Stimulated activated CD4-positive, alpha-beta T cell treated with anti-CD3 and anti-CD28 coated beads, TNF-alpha, amount 100 ng/mL, for 24 hours (primary cell): ENCODE measurements at places on chromosomes 4 and X.

DNA sequence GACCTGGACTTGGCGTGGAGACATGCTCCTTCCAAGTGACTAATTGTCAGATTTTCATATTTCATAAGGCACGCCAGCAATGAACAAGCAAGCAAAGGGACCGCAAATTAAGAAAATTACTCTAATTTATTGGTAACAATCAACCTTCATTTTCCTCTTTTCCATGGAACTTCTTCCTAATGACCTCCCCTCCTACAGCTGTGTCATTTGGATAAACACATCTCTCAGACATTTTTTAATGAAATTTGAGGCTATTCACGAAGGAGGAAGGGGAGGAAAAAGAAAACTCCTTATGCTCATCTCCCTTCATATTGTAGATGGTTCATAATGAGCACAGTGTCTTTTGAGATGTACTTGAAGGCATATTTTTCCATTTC is 38.6 kb upstream of the TLR3 start:
- no peak for DNase-seq

- no peak for DNase-seq
These were observed 472.0 kb downstream of the IQCM start for GRCh38 chr4:149343614-149344013.

DNA sequence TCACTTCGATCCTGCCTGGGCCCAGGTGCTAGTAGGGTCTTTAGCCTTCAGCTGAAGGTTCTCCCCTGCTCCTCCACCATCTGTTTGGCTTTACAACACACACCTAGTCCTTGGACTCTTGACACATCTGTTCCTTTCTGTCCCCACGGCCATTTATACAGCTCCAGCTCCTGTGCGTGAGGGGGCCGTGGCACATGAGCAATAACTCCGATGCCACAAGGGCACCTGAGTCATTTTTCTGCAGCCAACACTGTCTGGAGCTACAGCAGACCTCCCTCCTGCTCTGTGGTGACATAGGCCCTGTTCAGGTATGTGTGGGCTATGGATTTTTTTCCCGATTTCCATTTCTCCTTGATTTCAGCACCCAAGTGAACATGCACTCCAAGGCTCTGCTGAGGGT is 44.7 kb upstream of the BCOR start:
- no peak for DNase-seq

- DNase-seq, result no peak
These were observed 165.8 kb downstream of the GASK1B start for GRCh38 chr4:158006990-158007389.

DNA sequence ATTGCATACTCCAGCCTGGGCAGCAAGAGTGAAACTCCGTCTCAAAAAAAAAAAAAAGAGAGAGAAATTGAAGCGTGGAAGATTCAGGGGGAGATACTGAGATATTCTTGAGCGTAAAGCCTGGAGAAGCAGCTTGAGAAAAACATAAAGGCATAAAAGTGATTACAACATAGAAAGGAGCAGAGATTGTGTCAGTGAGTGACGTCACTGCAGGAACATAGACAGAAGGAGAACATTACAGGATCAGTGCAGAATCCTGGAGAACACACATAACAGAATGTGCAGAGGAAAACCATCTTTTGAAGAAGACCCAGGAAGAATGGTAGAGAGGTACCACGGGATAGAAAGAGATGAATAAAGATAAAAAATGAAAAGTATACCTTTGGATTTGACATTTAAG is 147.0 kb downstream of the APBB2 start:
- no peak for DNase-seq

- no peak for DNase-seq
These were observed 21.9 kb downstream of the HNRNPH2 start for GRCh38 chrX:101429934-101430333.

- DNase-seq, result no peak
These were observed 103.4 kb upstream of the PJA1 start for GRCh38 chrX:69268611-69269010.

GRCh38 chr4:113004655-113005054 is 44.8 kb upstream of the ANK2 start:
- no peak for DNase-seq

GRCh38 chr4:114226179-114226578 is 246.7 kb upstream of the ARSJ start:
- no peak for DNase-seq

GRCh38 chr4:6892909-6893202 is 16.8 kb upstream of the TBC1D14 start:
- DNase-seq, result no peak

DNA sequence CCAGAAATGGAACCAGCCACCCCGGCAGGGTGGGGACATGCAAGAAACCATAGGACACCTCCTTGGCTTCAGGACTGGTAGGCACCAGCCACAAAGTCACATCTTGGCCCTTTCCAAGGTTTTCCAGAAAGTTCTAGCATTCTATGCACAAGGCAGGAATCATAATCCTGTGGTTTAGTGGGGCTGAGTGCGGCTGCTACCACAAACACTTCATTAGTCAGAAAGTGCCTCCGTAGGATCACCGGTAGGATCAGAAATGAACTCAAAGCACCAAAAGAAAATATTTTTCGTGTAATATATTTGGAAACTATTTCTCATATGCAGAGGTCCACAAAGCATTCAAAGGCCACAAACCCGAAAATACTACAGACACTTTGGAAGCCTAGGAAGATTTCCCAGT is 191.7 kb downstream of the PTTG2 start:
- DNase-seq, result no peak

DNA sequence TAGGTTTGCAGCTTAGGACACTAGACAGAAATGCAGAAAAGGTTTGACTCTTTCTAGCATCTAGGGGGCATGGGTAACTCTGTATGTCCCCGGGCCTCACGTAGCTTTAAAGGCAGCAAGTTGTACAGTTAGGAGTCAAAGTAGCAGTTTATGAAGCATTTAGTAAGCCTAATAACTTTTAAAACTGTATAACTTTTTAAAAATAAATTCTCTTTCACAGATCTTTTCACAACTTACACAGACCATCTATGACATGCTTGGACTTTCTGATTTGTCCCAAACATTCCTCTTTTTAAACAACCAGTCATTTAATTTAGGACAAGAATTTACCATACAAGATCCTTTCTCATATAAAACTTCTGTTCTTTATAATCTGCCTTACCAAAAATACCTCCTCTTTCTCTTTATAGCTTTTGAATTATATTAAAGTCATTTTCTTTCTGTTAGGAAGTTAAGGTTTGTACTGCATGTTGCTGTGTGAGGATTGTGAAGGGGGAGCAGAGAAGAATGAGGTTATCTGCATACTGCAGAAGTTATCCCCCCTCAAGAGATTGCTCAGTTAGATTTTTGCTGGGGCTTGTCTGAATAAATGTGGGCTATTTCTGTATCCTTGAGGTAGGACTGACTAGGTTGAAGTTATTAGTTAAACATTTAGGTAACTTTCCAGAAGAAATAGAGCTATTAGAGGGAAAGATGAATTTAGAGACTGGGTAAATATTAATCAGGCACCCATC is 94.3 kb downstream of the CPE start:
- DNase-seq, result no peak

- DNase-seq, result no peak
These were observed 84.5 kb upstream of the MAML3 start for GRCh38 chr4:140238351-140239056.

DNA sequence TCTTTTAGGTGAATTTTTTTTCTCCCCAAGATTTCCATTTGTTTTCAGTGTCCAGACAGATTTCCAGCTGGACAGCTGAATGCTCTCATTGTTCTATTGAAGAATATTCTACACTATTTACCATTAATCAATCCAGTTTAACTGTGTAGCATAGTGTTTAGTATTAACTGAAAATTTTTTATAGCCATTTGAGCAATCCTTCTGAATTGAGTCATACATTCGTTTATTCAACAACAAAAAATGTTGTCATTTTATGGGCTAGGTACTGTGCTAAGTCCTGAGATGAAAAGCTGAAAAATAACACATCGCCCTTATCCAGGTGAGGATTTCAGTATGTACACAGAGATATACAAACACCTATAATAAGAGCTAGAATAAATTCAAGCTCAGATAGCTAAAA is 223.3 kb downstream of the COL25A1 start:
- DNase-seq, result no peak

DNA sequence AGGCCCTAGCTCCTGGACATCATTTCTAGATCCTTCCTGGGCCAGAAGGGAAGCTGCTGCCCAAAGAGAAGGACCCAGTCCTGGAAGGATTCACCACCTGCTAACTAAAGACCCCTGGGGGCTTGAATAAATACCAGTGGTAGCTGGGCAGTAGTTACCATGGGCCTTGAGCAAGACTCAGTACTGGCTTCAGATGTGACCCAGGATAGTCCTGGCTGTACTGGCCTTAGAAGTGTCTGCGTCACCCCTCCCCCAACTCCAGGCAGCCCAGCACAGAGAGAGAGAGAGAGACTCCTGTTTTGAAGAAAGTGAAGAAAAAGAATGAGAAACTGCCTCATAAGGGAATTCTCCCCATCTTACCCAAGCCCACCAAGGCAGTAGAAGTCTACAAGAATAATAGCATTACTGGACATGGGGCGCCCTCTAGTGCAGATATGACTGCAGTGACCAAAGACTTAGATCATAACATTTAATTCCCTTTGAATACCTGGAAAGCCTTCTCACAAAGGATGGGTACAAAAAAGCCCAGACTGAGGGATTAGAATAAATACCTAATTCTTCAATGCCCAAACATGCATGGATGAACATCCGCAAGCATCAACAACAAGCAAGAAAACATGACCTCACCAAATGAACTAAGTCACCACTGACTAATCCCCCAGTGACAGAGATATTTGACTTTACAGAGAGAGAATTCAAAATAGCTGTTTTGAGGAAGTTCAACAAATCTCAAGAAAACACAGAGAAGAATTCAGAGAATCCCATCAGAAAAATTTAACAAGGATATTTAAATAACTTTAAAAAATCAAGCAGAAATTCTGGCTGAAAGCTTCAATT is 171.8 kb downstream of the HNRNPD start:
- no peak for DNase-seq

- no peak for DNase-seq
These were observed 97.9 kb downstream of the COX18 start for GRCh38 chr4:72971572-72971971.

DNA sequence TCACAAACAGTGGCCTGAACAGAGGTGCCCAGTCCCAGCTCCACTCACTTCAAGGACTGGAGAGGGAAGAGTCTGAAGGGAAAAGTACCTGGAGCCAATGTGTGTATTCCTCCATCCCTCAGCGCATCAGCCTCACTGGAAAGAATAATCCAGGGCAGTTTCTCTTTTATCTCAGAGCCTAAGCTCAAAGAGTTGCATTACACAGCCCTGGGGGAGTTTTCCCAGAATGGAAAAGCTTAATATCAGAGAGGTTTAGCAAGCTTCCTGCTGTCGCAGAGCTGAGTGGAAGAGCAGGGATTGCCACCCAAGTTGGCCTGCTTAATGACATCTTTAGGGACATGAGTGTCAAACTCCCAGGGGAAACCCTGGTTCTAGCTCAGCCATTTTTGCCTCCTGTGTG is 80.4 kb upstream of the MSX1 start:
- no peak for DNase-seq

DNA sequence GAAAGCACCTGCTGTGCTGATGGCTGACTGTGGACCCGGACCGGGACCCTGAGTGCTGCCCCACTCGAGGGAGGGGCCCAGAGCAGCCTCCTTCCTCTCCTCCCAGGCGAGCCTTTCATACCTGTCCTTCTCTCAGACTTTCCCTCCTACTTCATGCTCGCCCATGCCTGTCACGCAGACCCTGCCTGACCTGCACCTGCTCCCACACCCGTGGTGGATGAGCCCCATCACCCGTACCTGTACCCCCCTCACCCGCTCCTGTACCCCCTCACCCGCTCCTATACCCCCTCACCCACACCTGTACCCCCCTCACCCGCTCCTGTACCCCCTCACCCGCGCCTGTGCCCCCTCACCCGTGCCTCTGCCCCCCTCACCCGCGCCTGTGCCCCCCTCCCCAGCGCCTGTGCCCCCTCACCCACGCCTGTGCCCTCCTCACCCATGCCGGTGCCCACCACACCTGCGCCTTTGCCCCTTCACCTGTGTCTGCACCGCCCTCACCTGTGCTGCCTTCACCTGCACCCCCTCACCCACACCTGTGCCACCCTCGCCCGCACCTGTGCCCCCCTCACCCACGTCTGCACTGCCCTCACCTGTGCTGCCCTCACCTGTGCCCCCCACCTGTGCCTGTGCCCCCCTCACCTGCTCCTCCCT is 5.8 kb downstream of the MAEA start:
- no peak for DNase-seq

DNA sequence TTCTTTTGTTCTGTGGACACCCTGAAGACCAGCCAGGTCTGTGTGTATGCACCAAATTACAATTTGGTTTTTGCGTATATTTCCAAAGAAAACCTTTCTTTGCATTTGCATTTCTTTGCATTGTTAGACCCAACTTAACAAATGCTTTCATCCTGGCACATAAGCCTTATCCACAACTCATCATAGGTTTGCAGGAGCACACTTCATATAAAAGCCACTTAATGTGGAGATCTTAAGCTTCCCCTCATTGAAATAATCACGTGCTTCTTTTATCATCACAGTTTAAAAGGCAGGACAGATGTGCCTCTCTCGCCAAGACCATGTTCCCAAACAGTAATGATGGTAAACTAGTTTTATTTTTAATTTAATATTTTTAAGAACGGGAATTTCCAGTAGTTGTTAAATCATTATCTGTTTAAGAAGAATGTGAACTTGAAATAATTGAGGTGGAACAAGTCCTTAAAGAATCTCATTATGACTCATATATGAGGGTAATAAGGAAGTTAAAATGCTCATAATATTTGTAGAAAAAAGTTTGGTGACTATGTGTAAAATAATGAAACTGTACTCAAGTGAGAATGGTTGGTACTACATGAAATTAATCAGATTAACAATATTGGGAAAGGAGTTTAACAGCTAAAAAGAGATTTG is 65.5 kb downstream of the GLRA3 start:
- no peak for DNase-seq

GRCh38 chr4:109952612-109953011 is 39.9 kb downstream of the EGF start:
- no peak for DNase-seq

- no peak for DNase-seq
These were observed 90.7 kb upstream of the DCLK2 start for GRCh38 chr4:149987330-149988086.

DNA sequence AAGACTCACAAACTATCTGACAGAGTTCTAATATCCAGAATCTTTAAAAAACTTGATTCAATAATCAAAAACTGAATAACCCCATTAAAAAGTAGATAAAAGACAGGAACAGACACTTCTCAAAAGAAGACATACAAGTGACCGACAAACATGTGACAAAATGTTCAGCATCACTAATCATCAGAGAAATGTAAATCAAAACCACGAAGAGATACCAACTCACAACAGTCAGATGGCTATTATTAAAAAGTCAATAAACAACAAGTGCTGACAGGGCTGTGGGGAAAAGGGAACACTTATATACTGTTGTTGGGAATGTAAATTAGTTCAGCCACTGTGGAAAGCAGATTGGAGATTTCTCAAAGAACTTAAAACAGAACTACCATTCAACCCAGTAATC is 138.1 kb upstream of the RASGEF1B start:
- no peak for DNase-seq

GRCh38 chr4:119310826-119311225 is 11.1 kb downstream of the FABP2 start:
- no peak for DNase-seq
